ENCODE measurements at places on chromosomes 1 and 21. TPM values are rescaled to one million over a fixed set of nuclear protein-coding genes. Genes with fewer than 3 reads are reported as not detected.

Gene AMY2A
- total RNA-seq, result not detected

GRCh38 chr1:145729196-145729595 is 9.9 kb downstream of the CD160 start:
- no peak for DNase-seq

DNA sequence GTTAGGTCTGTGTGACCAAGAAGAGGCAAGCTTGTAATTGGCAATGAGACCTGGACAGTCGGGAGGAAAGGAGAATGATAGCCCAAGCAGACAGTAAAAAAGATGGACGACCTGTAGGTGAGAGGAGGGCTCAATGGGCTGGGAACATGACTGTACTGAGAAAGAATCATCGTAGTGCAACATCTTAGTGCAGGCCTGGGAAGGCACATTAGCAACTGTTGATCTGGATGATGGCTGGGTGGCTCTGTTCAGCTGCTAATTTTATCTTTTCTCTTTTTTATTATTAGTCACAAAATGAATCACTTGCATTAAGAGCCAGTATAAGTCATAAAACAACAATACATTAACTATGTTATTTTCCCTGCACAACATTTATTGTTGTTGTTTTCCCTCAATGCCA is 32.9 kb downstream of the IFI44 start:
- no peak for DNase-seq

GRCh38 chr1:39003281-39003680 is 12.2 kb downstream of the AKIRIN1 start:
- no peak for DNase-seq

Gene SLC2A5
- 92.6 TPM for total RNA-seq

- DNase-seq, result peak; percentile 88
These were observed at the start of gene RAB13 for GRCh38 chr1:153985941-153986761. RAB13 (minus strand) TSS chr1:153986339; CDS start chr1:153986236, 103 bp downstream.

Gene CDK18
- 11.9 TPM for total RNA-seq

DNA sequence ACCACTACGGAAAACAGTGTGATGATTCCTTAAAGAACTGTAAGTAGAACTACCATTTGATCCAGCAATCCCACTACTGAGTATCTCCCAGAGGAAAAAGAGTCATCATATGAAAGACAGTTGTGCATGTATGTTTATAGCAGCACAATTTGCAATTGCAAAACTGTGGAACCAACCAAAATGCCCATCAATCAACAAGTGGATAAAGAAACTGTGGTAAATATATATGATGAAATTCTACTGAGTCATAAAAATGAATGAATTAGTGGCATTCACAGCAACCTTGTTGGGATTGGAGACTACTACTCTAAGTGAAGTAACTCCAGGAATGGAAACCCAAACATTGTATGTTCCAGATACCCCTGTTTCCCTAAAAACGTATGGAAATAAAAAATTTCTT is 337.0 kb upstream of the PTBP2 start:
- no peak for DNase-seq

Gene SPATA45
- total RNA-seq, result not detected

Gene FH
- 111 TPM for total RNA-seq

- no peak for DNase-seq
These were observed 12.0 kb downstream of the ADGRL2 start for GRCh38 chr1:81812712-81813111.

Gene DNAI4
- total RNA-seq, result 4.8 TPM

Data from psoas muscle (tissue), 8 donors.